ENCODE measurements at places on chromosomes 5 and 9.

GRCh38 chr5:110757118-110757729 is 18.4 kb downstream of the SLC25A46 start:
- DNase-seq: no peak

DNA sequence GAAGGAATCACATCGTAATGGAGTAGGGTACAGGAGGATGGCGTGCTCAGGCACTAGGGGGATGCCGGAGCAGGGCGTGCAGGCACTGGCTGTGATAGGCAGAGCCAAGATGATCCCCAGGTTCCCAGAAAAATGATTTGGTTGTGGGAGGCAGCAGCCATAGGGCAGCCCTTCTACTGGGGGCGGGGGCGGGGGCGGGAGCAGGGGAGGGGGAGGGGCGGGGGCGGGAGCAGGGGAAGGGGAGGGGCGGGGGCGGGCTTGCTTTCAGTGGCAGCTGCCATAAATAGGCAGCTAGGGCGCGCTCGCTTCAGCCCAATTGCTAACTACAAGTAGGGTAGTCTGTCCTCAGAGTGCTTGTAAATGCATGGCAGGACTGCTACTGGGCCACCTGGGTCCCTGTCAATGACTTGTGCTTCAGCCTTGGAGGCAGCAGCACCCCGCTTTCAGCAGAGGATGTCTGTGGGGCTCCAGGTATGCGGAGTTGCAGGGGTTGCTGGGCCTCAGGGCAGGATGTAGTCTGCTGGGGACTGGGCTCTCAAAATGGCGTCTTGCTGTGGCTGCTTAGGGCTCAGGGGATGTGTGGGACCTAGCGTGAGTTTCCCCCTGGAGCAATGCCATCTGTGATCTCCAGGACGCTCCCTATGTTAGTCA is 354.3 kb downstream of the RAB3C start:
- DNase-seq: no peak

GRCh38 chr5:175696139-175696854 is 38.4 kb downstream of the HRH2 start:
- DNase-seq: peak; percentile 54

DNA sequence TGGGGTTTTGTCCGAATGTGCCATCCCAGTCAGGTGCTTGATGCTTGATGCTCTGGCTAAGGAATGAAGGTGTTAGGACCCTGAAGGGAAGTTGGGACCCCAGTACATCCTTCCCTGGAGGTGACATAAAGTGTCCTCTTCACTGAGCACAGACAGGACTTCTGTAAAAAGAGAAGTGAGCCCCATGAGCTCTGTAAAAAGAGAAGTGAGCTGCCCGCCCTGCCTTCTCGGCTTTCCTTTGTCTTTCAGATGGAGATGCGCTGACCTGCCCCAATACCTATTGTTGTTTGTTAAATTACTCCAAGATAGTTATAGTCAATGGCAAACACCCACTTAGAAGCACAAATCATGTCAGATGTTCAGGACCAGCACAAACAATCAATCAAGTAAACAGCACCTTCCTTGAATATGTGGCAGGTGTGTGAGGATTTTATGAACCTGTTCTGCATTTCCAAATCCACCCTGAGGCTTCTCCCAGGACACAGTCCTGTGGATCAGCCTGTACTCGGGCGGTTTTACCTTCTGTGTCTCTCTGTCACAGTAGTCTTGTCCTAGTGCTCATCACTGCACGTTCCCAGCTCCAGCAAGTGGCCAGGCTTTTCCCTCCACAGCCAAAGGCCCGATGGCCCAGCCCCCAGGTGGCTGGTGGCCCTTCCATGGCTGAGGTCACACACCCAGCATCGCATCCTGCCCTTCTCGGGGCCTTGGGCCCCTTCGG is 191.4 kb downstream of the MTRR start:
- DNase-seq: no peak

DNA sequence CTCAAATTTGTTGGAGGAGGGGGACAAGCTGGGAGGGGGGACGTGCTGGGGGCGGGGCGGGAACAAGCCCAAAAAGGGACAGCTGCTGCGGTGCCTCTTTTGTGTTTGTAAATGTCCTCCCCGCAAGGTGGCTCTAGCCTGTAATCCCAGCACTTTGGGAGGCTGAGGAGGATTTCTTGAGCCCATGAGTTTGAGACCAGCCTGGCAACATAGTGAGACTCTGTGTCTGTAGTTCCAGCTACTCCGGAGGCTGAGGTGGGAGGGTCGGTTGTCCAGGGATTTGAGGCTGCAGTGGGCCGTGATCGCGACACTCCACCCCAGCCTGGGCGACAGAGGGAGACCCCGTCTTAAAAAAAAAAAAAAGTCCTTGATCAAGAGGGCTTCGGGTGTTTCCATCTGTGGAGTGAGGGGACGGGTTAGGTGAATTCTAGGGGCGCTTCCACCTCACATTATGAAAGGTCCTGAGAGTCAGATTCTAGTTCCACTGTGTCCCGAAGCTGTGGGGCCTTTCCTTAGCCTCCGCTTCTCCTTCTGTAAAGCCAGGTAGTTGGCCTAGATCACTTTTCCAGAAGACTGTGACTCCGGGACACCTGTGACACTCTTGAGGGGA is 779 bp upstream of the CTNNA1 start:
- no peak for DNase-seq

GRCh38 chr5:88883836-88884607 is 1.0 kb upstream of the MEF2C start:
- no peak for DNase-seq

GRCh38 chr9:34256987-34257585 is 72.0 kb downstream of the KIF24 start:
- no peak for DNase-seq

DNA sequence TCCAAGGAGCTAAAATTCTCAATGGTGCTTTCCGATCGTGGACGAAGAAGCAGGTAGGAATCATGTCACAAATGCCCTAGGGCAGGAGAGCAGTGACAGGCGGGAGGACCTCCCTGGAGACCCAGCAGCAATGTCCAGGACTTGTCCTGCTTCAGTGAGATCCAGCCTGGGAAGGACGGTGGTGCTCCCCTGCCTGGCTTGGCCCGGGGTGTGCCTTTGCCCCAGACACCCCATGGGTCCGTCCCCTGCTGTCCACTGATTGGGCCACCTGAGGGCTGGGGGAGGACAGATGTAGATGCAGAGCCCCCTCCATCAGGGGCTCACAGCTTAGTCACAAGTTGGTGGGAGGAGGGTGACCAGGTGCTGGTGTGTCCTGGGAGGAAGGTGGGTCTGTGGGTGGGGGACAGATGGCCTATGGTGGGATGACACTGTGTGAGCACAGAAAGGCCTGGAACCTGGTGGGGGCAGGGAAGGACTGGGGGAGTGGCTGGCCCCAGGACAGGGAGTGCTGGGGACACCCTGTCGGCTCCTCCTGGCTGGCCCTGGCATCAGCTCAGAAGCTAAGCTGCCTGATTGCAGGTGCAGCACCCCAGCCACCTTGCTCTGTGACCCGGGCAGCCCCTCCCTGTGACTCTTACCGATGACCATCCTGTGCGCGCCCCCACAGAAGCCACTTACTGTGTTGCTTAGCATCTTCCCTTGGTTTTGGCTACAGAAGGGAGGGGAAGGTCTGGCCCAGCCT is 82.0 kb downstream of the PHF2 start:
- DNase-seq: no peak

DNA sequence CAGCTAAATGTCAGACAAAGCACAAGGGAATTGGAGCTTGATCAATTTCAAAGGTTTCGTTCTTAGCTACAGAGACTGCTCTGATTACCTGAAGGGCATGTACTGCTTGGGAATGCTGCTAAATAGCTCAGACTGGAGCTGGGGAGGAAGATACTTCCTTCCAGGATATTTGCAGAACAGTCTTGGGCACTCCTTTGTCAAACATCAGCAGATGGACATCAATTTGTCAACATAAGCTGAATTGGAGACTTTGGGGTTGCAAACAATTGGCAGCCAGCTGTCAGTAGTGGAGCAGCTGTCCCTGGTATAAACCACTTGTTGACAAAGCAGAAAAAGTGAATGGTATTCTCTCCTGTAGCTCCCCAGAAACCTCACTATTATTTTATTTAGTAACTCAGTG is 182.0 kb downstream of the CCDC192 start:
- no peak for DNase-seq

Data from activated T-helper 1 cell treated with Interleukin-2 at 50 U/mL for 16 hours (primary cell).